ENCODE measurements at places on chromosomes 1 and 21.

DNA sequence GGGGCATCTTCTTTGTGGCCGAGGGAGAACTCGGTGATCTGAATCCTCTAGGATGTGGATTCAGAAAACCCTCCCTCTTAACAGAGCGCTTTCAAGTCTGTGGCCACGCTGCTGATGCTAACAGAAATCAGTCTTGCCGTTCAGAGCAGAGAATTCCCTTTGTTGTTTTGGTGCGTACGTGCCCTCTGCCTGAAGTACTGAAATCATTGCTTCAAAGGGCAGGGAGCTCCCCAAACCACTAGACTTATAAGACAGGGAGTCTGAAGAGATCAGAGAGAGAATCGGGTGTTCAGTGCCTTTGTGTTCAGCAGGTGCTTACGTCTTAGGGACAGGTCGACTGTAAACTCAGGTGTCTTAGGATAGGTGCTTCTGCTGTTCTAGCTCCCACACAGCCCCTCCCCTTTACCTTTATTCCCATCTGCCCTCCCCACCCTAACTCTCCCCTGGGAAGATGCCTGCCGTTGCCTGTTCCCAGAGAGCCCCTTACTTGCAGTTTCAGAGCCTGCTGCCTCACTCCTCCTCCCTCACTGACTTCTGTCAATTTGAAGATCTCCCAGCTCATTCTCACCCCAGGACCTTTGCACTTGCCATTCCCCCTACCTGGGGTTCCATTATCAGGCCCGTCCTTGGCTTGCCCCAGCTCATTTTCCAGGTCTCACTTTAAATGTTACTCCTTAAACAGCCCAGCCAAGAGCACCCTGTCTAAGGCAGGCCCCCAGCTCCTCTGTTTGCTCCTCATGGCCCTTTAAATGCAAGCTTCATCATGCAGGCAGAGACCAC is 143.0 kb downstream of the CAMTA1 start:
- H3K27ac ChIP-seq: no peak overlapping the region
- DNase-seq: no peak
- no peak overlapping the region for H3K4me3 ChIP-seq

DNA sequence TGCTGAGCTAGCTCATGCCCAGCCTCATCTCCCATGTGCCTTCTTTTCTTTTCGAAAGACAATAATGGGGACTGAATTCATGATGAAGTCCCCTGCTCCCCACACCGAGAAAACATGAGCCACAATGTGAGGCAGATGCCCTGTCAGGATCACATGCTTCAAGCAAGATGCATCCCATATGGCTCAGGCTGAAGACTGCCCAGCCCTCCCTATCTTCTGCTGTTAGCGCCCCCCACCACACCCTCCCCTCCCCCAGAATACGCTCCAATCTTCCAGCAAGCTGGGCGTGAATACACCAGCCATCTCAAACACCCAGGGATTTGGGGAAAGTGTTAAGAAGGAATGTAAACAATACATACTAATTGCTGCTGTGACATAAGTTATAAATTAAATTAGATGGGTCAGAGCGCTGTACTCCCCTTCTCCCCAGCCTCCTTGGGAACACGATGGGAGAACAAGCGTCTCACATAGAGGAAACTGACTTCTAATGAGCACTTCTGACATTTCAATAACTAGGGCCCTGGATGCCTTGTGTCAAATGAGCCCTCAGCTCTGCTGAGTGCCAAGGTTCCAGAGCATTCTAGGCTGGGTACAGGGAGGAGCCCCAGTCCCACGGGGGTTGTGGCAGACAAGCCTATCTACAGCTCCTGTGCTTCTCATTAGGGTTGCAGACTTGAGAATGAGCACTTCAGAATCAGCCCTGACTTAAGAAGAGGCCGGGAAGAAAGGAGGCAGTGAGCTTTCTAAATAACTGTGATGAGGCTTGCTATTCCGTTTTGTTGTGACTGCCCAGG is 55.6 kb downstream of the TNR start:
- peaks cover 10% of the 10 kb centered on the region for H3K4me1 ChIP-seq
- H3K36me3 ChIP-seq: no peaks in the 10 kb centered on the region
- no peak overlapping the region for H3K4me3 ChIP-seq

GRCh38 chr1:48073798-48074530 is 76.8 kb upstream of the TRABD2B start:
- no peak for DNase-seq
- H3K36me3 ChIP-seq: peaks cover 6% of the 10 kb centered on the region
- H3K4me1 ChIP-seq: peaks cover 51% of the 10 kb centered on the region
- H3K27me3 ChIP-seq: peaks cover 22% of the 10 kb centered on the region
- H3K4me3 ChIP-seq: peak overlapping the region; percentile 0
- peak overlapping the region; percentile 62 for H3K27ac ChIP-seq

- no peak overlapping the region for H3K27ac ChIP-seq
- H3K27me3 ChIP-seq: peaks cover 6% of the 10 kb centered on the region
- H3K4me1 ChIP-seq: no peaks in the 10 kb centered on the region
- DNase-seq: no peak
- no peak overlapping the region for H3K4me3 ChIP-seq
Measured at GRCh38 chr1:60963167-60963940, 119.0 kb upstream of the NFIA start.

DNA sequence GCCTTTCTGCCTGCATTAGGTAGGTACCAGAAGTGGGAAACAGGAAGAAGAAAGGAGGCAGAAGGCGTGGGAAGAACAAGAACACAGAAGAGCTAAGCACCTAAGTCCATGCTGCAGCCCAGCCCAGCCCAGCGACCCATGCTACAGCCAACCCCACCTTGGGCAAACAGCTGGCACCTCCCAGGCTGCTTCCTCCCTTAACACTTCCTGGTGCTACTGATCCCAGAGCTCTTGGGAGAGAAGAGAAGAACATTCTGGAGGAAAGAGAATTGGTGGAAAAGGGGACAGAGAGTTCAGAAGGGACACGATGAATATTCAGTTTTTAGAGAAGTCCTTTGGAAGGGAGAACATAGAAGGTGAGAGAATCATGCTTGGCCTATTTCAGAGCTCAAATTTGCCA is 28.5 kb downstream of the PLEKHA6 start:
- no peak overlapping the region for H3K27ac ChIP-seq
- H3K27me3 ChIP-seq: peaks cover 47% of the 10 kb centered on the region
- no peak for DNase-seq
- no peak overlapping the region for H3K4me3 ChIP-seq
- no peaks in the 10 kb centered on the region for H3K36me3 ChIP-seq

DNA sequence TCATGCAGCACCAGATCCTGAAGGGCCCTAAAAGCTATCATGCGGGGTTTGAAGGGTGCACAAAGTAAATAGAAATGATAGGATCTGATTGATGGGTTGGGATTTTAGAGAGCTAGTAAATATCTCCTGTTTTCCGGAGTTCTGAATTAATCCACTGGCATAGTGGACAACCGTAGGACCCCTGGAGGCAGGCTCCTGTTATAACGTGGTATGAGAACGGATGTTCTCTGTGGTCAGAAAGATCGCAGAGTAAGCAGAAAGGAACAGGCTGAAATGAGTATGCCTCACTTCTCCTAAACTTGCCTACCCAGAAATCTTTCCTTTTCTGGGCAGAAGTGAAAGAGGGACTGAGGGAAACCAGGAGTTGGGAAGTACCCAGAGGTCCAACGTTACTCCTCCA is 470.8 kb downstream of the AJAP1 start:
- no peak for DNase-seq
- no peaks in the 10 kb centered on the region for H3K4me1 ChIP-seq
- H3K36me3 ChIP-seq: no peaks in the 10 kb centered on the region
- H3K27ac ChIP-seq: no peak overlapping the region
- no peak overlapping the region for H3K4me3 ChIP-seq

- no peak for DNase-seq
- H3K27me3 ChIP-seq: peaks cover 70% of the 10 kb centered on the region
- peaks cover 40% of the 10 kb centered on the region for H3K4me1 ChIP-seq
- H3K36me3 ChIP-seq: peaks cover 6% of the 10 kb centered on the region
- peak overlapping the region; percentile 61 for H3K27ac ChIP-seq
Measured at GRCh38 chr21:37557261-37557950, 190.8 kb downstream of the DYRK1A start.

DNA sequence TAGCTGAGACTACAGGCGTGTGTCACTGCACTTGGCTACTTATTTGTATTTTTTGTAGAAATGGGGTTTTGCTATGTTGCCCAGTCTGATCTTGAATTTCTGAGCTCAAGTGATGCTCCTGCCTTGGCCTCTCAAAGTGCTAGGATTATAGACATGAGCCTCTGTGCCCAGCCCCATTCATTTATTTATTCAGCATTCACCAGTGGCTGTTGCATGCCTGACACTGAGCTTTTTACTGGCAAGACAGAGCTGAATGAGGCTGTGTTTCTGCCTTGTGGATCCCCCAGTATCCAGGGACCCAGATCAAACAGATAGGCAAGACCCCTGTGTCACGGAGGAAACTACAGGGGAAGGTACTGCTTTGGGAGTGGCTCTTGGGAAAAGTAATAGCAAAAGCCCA is 109.4 kb downstream of the DISC1 start:
- H3K4me1 ChIP-seq: no peaks in the 10 kb centered on the region
- DNase-seq: no peak
- H3K36me3 ChIP-seq: peaks cover 16% of the 10 kb centered on the region
- H3K27me3 ChIP-seq: peaks cover 2% of the 10 kb centered on the region

DNA sequence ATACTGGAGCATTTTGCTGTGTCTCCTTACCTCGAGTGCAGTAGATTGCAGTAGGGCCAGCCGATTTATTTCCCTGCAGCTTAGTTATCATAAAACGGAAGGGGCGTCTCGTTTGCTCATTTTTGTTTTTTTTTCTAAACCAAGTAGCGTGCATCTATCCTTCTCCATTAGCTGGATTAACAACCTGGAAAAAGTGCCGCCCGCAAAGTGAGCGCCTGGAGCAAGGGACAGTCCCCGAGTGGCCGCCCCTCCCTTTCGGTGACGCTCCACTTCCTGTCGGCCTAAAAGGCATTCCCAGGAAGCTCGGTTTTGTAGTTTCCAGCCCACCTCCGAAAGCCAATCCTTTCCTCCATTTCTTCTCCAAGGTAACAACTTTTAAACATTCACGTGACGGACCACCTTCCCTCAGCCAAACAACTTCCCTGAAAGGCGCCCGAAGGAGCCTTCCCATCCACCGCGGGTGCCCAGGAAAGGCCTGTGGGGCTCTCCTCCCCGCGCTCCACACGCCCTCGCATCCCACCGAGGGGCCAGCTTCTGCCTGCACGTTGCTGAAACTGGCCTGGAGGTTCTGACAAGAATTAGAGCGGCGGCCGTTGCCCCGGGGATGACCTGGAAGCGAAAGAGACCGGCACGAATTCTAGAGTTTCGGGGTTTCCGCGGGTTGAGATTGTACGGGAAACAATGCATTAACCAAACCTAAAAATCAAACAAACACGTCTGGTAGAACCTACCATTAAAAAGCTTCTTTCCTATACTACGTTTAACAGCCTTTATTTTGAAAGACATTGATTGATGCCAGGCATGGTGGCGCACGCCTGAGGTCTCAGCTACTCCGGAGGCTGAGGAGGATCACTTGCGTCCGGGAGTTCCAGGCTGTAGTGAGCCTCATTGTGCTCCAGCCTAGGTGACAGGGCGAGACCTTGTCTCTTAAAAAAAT is at the start of gene EXTL2:
EXTL2 (minus strand) TSS at position 240 of the 937 bp plus-strand sequence. CDS start 6,085 bp downstream, outside the sequence.
- peak within 1 kb of the TSS; percentile 98 for H3K4me3 ChIP-seq
- no peaks in the 10 kb centered on the region for H3K27me3 ChIP-seq
- H3K27ac ChIP-seq: peak within 1 kb of the TSS; percentile 100

DNA sequence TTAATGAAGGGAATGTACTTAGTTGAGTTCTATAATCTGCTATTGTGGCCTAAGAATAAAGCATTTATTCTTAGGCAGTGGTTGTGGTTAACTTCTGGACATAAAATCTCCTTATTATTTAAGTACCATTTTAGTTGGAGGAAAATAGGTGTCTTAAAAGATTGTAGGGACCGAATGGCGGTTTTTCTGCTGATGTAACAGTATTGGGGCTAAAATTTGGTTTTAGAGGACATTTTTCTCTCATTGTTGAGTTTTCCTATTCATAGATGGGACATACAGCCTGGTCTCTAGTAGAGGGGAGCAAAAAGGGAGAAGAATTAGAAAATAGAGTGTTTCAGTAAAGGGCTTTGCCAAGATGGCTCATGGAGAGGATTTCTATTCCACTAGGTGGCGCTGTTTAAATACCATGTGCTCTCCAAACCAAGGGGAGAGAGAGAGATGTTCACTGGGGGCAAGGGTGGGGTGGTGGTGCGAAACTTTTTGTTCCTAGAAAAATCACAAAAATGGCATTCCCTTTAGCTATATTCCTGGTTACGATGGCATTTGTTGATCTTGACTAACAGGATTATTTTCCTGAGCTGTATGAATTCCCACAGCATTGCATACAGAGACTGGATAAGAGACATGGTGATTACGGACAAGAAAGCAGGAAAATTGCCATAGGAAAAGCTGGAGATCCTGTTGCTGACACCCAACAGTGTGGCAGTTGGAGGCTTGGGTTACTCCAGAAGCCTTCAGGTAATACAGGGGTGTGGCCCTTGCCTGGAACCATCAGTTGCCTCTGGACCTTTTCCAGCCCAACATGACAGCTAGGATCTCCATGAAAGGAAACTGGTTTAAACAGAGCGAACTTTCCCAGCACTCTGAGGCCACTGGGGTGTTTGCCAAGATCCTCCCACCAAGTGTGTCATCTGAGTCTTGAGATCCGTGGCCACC is 18.2 kb upstream of the FCGR2A start:
- H3K27ac ChIP-seq: no peak overlapping the region
- peaks cover 9% of the 10 kb centered on the region for H3K4me1 ChIP-seq
- peaks cover 39% of the 10 kb centered on the region for H3K27me3 ChIP-seq
- DNase-seq: peak; percentile 49
- no peak overlapping the region for H3K4me3 ChIP-seq
- H3K36me3 ChIP-seq: no peaks in the 10 kb centered on the region

DNA sequence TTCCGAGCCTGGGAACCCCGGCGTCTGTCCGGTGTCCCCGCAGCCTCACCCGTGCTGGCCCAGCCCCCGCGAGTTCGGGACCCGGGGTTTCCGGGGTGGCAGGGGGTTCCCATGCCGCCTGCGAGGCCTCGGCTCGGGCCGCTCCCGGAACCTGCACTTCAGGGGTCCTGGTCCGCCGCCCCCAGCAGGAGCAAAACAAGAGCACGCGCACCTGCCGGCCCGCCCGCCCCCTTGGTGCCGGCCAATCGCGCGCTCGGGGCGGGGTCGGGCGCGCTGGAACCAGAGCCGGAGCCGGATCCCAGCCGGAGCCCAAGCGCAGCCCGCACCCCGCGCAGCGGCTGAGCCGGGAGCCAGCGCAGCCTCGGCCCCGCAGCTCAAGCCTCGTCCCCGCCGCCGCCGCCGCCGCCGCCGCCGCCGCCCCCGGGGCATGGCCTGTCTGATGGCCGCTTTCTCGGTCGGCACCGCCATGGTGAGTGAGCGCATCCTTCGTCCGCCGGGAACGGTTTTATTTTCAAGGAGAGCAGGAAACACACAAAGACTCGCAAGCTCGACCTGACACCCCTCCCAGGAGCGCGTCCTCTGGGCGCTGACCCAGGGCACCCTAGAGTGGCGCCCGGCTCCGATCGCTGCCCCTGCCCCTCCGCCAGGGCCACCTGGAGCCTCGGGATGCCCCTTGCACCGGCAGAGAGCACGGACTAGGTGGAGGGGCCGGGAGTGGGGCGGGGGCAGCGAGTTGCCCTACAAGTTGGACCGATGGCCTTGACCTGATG is at the start of gene ABCG1:
ABCG1 (plus strand) TSS at position 305 of the 770 bp plus-strand sequence; CDS start at position 428, 123 bp downstream.
- peaks cover 20% of the 10 kb centered on the region for H3K4me1 ChIP-seq
- no peak within 1 kb of the TSS for H3K27ac ChIP-seq
- H3K4me3 ChIP-seq: peak within 1 kb of the TSS; percentile 87
- no peaks in the 10 kb centered on the region for H3K36me3 ChIP-seq
- H3K27me3 ChIP-seq: peaks cover 57% of the 10 kb centered on the region

Data from nephron progenitor cell (in vitro differentiated cells).